HCT116 (cell line): ENCODE measurements at places on chromosomes 12 and 14.

GRCh38 chr12:76356071-76356470 lies 7.9 kb upstream of the BBS10 start:
- no peak for DNase-seq

GRCh38 chr14:78129375-78129774 lies 40.8 kb upstream of the NRXN3 start:
- DNase-seq = no peak

DNA sequence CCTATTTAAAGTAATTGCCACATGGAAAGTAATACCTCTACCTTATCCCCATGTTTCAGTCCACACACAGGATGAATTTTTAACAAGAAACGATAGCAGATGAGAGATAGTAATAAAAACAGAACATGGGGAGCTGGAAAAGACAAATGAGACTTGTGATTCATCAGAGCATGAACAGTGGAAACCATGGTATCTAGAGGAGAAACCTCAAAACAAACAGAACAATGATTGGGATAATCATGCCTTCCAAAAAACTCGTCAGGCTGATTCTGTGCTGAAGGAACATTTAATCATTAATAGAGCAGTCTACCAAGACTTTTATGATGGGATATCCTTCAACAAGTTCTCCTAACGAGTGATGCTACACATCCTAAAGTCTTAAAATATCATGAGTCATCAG lies 1390.7 kb downstream of the FSCB start:
- no peak for DNase-seq

GRCh38 chr12:109432842-109433304 lies 44.2 kb downstream of the KCTD10 start:
- peak; percentile 84 for DNase-seq
